ENCODE measurements at places on chromosomes 3 and 15.

GRCh38 chr15:70160267-70160666 is 62.5 kb upstream of the TLE3 start:
- no peak for DNase-seq

- DNase-seq, result no peak
Observed at GRCh38 chr3:11583235-11583634, 60.5 kb downstream of the VGLL4 start.

DNA sequence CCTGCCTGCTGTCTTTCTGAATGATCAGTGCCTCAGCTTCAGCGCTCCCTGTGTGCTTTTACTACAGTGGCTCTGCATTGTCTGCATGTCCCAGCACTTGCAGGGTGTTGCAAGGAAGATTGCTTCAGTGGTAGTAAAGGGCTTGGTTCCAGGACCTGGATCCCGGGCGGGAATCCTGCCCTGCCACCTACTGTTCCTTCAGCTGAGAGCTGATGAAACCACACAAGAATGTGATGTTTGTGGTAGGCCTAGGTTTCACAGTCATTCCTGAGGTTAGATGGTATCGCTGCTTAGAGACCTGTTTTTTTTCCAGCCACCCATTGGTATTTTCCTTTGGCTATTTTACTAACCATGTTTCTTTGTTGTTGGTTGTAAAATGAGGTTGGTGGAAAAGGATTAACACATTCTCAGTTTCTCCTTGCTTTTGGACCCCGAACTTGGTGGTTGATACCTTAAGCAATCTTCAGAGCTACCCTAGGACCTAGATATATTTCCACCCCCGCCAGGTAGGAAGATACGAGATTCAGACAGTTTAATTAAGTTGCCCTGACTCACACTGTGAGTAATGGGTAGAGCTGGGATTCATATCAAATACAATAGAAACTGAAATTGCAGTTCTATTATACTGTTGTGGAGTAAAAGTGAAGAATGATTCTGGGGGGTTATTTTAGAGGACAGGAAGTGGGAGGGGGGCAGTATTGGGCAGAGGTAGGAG is 11.4 kb downstream of the GPR87 start:
- DNase-seq, result no peak

GRCh38 chr3:119508172-119508845 is 10.0 kb downstream of the TIMMDC1 start:
- no peak for DNase-seq

- no peak for DNase-seq
Observed at GRCh38 chr3:143128227-143128955, 8.8 kb downstream of the CHST2 start.

DNA sequence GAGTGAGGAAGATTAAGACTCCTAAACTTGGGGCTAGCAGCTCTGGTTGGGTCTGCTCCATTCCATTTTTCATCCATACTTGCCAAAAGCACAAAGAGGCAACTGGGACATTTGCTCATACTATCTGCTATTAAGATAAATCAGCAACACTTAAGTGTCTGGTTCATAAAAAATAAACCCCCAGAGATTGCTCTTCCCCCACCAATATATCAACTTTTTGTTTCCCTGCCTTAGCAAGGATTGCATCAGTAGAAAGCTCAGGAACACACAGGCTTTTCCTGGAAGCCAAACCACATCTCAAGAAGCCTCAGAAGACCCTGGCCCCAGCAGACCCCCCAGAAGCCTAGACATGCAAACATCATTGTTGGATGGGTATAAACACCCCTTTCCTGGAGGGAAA is 232.4 kb upstream of the WNT5A start:
- no peak for DNase-seq

GRCh38 chr15:69131362-69132220 is 28.8 kb upstream of the GLCE start:
- DNase-seq, result no peak

DNA sequence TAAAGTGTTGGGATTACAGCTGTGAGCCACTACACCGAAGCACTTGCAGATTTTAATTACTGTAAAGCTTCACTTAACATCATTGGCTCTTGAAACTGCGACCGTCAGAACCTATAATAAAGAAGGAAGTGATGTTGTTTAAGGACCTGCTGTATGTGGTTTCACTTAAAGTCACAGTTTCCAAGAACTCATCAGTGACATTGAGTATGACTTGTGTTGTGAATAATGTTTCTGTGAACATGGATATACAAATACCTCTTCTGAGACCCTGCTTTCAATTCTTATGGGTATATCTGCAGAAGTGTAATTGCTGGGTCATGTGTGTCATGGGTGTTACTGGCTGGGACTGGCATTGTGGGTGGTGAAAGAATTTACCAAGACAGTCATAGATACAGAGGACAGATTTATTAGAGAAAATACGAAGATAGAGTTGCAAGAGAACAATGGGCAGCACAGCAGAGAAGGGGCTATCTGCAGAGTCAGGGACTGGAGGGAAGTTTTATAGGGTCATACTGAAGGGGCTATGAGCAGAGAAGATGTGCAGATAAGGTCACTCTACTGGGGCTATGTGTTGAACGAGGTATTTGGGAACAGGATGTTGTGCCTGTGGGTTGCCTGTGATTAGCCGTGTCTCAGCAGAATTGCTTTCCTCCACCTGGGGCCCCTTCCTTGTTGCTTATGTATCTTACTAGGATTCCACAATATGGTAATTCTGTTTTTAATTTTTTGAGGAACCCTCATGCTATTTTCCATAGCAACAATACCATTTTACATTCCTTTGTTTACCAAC is 4.5 kb downstream of the NDUFB5 start:
- no peak for DNase-seq

DNA sequence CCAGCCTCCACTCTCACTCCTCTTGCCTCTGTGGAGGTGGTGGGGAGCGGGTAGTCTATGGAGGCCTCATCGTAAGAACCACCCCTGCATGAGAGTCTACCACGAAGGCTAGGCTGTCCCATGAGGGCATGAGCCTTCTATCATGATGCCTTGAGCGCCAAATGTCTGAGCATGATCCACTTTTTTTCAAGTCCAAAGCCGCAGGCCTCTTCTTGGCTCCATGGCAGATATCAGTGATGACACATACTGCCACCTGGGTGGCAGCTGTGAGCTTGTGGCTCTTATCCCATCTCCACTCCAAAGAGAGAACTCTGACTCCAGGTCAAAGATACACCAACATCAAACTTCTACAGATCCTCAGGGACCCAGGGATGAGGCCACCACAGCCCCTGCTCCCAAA is 13.5 kb downstream of the POC1A start:
- DNase-seq, result no peak

- no peak for DNase-seq
Observed at GRCh38 chr3:43461345-43461744, 160.5 kb downstream of the ANO10 start.

DNA sequence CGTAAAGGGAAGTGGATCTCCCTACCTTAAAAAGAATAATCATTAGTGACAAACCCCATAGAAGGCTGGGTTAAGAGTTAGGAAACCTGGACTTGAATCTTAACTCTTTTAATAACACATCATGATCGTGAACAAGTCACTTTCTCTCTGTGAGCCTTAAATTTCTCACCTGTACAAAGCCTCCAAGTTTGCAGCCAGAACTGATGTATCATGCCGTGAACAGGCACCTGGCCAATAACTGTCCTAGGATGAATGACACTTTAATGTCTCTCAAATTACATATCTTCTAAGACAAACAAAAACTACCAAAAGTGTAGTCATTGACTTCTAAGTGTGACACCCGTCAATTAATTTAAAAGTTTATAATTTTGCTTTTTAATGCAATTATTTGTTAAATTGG is 3.9 kb downstream of the UPK1B start:
- DNase-seq, result no peak

DNA sequence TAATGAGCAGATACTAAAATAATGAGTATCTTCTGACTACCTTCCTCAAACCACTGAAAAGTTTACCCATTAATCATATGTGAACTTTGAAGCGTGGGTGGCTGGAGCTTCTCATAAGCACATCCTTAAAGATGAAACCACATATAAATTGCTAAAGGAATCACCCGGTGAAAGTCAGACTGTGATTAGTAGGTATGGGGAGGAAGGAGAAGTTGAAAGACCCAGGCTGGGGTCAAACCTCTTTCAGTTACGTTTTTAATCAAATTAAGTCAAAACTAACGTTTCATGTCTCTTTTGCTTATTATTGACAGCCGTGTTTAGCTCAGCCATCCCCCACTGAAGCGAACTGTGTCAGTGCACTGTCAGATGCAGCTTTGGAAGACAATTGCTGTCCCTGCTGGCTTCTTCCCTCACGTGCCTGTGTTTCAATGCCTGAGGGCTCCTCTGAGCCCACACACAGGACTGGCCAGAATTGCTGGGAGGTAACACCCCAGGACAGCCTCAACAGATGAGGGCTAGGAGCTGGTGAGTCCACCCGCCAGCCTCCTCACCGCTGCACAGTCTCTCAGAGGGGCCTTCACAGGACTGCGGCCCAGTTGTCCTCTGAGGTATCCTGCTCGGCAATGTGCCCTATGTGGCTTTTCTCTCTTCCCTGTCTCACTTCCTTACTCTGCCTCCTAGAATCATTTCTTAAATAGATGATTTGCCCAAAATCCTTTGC is 29.3 kb upstream of the SH3BP5 start:
- DNase-seq, result peak; percentile 50

- DNase-seq, result no peak
Observed at GRCh38 chr3:174792864-174793263, 66.3 kb upstream of the NAALADL2 start.

GRCh38 chr3:111652492-111653180 is 57.5 kb upstream of the ZBED2 start:
- DNase-seq, result no peak
